ENCODE measurements at places on chromosomes 5 and 9.

- DNase-seq = no peak
- no peaks in the 10 kb centered on the region for H3K4me1 ChIP-seq
- H3K4me3 ChIP-seq = no peak overlapping the region
- H3K36me3 ChIP-seq = no peaks in the 10 kb centered on the region
- H3K27ac ChIP-seq = no peak overlapping the region
Observed at GRCh38 chr5:135119481-135119880, 85.5 kb upstream of the PITX1 start.

GRCh38 chr5:111755942-111756381, 1.0 kb downstream of the NREP start:
- H3K27me3 ChIP-seq = no peaks in the 10 kb centered on the region
- peaks cover 5% of the 10 kb centered on the region for H3K36me3 ChIP-seq
- no peak overlapping the region for H3K27ac ChIP-seq
- H3K4me1 ChIP-seq = peaks cover 12% of the 10 kb centered on the region
- DNase-seq = no peak

DNA sequence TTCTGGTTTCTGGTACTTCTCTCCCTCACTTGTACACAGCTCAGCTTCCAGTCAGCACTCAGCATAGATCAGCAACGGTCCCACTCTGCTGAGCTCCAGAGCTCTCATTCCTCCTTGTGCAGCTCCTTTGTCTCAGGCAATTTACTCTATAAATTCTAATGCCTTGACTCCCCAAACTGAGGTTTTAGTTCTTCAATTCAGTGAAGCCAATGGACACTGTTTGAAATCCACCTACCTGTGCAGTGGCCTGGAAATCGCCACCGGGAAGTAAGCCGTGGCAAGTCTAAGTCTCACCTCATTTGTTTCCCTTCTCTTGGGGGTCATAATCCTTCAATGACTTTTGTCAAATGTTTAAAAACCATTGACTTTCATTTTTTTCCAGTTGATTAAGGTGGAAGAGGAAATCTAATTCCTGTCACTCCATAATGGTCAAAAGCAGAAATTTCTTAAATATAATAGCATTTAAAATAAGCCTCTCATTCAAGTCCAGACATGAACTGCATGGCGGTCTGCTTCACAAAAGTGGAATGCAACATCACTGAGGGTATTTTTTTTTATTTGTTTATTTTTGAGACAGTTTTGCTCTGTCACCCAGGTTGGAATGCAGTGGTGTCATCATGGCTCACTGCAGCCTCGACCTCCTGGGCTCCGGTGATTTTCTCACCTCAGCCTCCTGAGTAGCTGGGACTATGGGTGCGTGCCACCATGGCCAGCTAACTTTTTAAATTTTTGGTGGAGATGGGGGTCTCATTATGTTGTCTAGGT, 79.6 kb downstream of the C7 start:
- peaks cover 18% of the 10 kb centered on the region for H3K4me1 ChIP-seq
- H3K27ac ChIP-seq = peak overlapping the region; percentile 33
- no peak overlapping the region for H3K4me3 ChIP-seq
- no peaks in the 10 kb centered on the region for H3K27me3 ChIP-seq
- no peak for DNase-seq

- H3K27me3 ChIP-seq = no peaks in the 10 kb centered on the region
- no peak overlapping the region for H3K4me3 ChIP-seq
- no peak overlapping the region for H3K27ac ChIP-seq
- no peaks in the 10 kb centered on the region for H3K4me1 ChIP-seq
Observed at GRCh38 chr9:125842242-125842641, 95.1 kb downstream of the PBX3 start.

GRCh38 chr5:53151713-53152458, 42.3 kb upstream of the MOCS2 start:
- DNase-seq = no peak
- H3K4me1 ChIP-seq = no peaks in the 10 kb centered on the region
- no peaks in the 10 kb centered on the region for H3K36me3 ChIP-seq
- H3K4me3 ChIP-seq = no peak overlapping the region
- H3K27ac ChIP-seq = no peak overlapping the region

DNA sequence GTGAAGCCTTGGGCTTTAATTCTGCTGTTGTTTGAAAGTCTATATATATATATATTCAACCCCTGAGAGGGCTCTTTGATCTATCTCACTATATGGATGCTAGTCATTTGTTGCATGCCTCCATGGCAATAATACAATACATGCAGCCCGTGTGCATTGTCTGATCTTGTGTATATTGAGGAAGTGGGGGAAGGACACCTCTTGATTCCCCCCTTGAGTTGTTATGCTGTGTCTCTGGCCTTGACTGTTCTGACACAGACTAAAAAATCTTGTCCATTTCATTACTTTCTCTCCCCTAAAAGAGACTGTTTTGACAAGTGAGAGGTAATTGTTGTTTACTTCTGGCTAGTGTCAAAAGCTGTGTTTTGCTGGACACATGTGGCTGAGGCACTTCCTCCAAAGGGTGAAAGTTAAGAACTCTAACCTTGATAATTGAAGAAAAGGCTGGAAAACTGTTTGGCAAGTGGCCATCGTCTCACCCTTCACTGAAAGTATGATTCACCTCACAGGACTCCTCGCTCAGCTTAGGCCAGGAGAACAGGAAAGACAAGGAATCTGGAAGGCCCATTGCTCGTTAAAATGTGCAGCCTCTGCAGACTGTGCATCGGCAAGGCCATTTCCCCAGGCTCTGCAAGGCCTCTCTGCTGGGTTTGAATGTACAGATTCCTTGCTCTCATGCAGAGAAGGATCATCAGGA, 304.0 kb downstream of the PRELID2 start:
- H3K27me3 ChIP-seq = no peaks in the 10 kb centered on the region
- no peaks in the 10 kb centered on the region for H3K36me3 ChIP-seq

DNA sequence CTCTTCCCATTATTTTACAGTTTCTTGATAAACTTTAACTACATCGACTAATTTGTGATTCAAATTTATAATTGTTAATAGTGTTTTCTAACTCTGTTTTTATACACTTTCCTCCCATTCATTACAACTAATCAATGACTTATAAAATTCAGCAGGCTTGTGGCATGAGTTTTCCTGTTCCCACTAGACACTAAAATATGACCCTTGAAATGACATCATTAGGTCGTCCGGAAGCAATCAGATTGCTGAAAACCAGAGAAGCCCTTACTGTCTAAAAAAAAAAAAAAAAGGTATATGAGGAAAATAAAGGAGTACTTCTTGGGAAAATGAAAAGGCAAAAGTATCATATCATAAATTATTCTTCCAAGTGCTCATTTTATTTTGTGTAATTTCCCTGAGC, 553.7 kb downstream of the ZNF608 start:
- no peaks in the 10 kb centered on the region for H3K36me3 ChIP-seq
- no peaks in the 10 kb centered on the region for H3K27me3 ChIP-seq
- H3K4me3 ChIP-seq = no peak overlapping the region
- H3K4me1 ChIP-seq = peaks cover 11% of the 10 kb centered on the region

DNA sequence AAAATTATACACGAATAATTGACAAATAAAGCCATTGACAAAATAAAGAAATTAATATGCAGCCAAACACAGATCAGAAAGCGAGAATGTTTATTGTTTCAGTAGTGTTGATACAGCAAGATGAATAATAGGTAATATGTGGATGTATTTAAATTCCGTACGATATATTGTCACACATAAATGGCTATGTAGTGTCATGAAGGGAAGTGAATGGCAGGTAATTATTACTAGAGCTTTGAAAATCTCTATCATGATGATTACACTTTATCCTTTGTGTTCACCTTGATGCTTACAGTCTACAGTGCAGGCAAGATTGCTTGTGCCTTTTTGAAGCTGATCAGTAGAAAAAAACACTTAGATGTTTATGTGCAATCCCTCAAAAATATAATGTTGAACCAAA, 23.3 kb upstream of the CDH10 start:
- no peaks in the 10 kb centered on the region for H3K27me3 ChIP-seq
- no peak overlapping the region for H3K4me3 ChIP-seq
- no peaks in the 10 kb centered on the region for H3K36me3 ChIP-seq
- DNase-seq = no peak
- H3K4me1 ChIP-seq = no peaks in the 10 kb centered on the region
- H3K27ac ChIP-seq = no peak overlapping the region

- no peaks in the 10 kb centered on the region for H3K27me3 ChIP-seq
- H3K4me3 ChIP-seq = peak overlapping the region; percentile 99
- peak overlapping the region; percentile 68 for H3K27ac ChIP-seq
- peaks cover 7% of the 10 kb centered on the region for H3K4me1 ChIP-seq
- H3K36me3 ChIP-seq = peaks cover 31% of the 10 kb centered on the region
Observed at GRCh38 chr9:137255448-137256114, 454 bp downstream of the NELFB start.

- no peaks in the 10 kb centered on the region for H3K27me3 ChIP-seq
- no peak overlapping the region for H3K4me3 ChIP-seq
- H3K36me3 ChIP-seq = peaks cover 20% of the 10 kb centered on the region
- peaks cover 8% of the 10 kb centered on the region for H3K4me1 ChIP-seq
Observed at GRCh38 chr9:113216406-113216805, 4.7 kb downstream of the FKBP15 start.

GRCh38 chr9:74494490-74494889, 2.6 kb upstream of the RORB start:
- no peak overlapping the region for H3K27ac ChIP-seq
- H3K4me1 ChIP-seq = no peaks in the 10 kb centered on the region
- peaks cover 59% of the 10 kb centered on the region for H3K27me3 ChIP-seq
- H3K4me3 ChIP-seq = no peak overlapping the region
- no peak for DNase-seq
- H3K36me3 ChIP-seq = no peaks in the 10 kb centered on the region

DNA sequence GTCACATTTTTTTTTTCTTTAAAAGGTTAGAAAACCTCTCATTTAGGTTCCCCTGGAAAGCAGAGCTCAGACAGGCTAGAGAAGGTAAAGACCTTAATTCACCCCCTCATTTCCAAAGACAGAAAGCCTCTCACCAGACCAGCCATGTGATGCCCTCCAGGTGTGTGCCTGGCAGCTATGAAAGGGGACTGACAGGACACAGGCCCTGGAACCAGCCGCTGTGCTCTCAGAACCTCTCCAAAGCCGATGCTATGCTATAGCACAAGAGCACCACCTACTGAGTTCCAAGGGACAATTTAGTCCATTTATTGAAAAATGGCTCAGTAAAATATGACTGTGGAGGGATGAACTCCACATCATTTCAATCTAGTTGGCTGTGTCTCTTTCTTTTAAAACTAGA, 48.8 kb downstream of the FANCC start:
- H3K4me3 ChIP-seq = no peak overlapping the region
- DNase-seq = no peak
- no peaks in the 10 kb centered on the region for H3K27me3 ChIP-seq
- no peaks in the 10 kb centered on the region for H3K4me1 ChIP-seq
- no peaks in the 10 kb centered on the region for H3K36me3 ChIP-seq

DNA sequence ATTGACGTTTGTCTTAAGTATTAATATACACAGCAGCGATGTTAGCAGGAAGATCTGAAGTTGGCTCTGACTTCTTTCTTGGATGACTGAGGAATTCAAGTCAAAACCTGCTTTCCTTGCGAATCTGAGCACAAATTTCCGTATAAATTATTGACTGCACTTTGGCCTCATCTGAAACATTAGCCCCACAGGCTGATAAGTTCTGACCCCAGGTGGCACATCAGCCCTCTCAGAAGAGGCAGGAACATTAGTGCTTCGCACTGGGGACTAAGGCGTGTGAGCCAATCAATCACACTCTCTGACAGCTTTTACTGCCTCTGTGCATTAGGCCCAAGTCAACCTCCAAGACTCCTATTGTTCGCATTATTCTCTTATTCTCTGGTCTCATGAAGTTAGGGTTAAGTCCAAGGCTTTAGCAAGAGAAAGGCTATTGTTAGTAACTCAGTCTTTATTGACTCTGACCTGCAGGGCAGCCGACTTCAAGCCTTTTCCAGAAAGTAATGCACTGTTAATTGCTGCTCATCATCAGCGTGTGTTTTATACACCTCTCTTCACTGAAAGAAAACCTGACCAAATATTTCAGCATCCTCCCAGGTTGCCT, 84.2 kb downstream of the ZNF608 start:
- DNase-seq = no peak
- peaks cover 33% of the 10 kb centered on the region for H3K4me1 ChIP-seq
- peak overlapping the region; percentile 82 for H3K27ac ChIP-seq
- H3K4me3 ChIP-seq = no peak overlapping the region
- H3K36me3 ChIP-seq = no peaks in the 10 kb centered on the region

GRCh38 chr5:82329393-82329792, 51.2 kb upstream of the RPS23 start:
- H3K4me1 ChIP-seq = no peaks in the 10 kb centered on the region
- H3K27ac ChIP-seq = no peak overlapping the region
- no peaks in the 10 kb centered on the region for H3K36me3 ChIP-seq

GRCh38 chr5:89276566-89277305, 393.8 kb upstream of the MEF2C start:
- H3K27me3 ChIP-seq = no peaks in the 10 kb centered on the region
- H3K36me3 ChIP-seq = no peaks in the 10 kb centered on the region
- no peak for DNase-seq

DNA sequence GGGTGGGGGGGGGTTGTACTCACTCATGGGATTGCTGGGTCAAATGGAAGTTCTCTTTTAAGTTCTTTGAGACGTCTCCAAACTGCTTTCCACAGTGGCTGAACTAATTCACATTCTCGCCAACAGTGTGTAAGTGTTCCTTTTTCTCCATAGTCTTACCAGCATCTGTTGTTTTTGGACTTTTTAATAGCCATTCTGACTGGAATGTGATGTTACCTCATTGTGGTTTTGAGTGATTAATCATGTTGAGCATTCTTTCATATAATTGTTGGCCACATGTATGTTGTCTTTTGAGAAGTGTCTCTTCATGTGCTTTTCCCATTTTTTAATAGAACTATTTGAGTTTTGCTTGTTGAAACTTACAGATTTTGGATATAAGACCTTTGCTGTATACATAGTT, 94.9 kb upstream of the PLPPR1 start:
- DNase-seq = no peak
- H3K27ac ChIP-seq = no peak overlapping the region
- H3K4me1 ChIP-seq = no peaks in the 10 kb centered on the region

DNA sequence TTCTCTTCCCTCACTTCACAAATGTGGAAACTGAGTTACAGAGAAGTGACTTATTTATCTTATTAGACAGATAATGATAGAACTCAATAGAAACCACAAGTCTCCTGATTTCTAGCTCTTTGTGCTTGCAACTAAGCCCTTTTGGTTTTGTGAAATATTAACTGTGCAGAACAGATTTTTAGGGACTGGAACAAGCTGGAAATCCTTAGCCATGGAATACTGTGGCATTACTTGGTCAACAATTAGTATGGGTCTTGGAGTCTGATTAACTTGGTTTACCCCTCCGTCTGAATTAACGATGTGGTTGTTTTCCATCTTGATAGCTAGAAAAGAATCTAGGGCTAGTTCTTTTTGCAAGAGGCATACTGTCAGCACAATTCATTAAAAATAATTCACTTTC, 584 bp upstream of the KLF9 start:
- H3K4me1 ChIP-seq = peaks cover 20% of the 10 kb centered on the region
- no peaks in the 10 kb centered on the region for H3K27me3 ChIP-seq
- peak overlapping the region; percentile 88 for H3K27ac ChIP-seq

GRCh38 chr9:21728781-21729180, 73.7 kb upstream of the MTAP start:
- peaks cover 19% of the 10 kb centered on the region for H3K4me1 ChIP-seq
- H3K4me3 ChIP-seq = no peak overlapping the region
- peak overlapping the region; percentile 55 for H3K27ac ChIP-seq
- no peaks in the 10 kb centered on the region for H3K36me3 ChIP-seq
